CD4-positive, alpha-beta memory T cell (primary cell): ENCODE measurements at places on chromosomes 6 and 20.
A peak's percentile ranks its signal among the peaks of the same experiment; 100 is the strongest.

- H3K27me3 ChIP-seq = peaks cover 19% of the 10 kb centered on the region
- no peak overlapping the region for H3K4me3 ChIP-seq
- H3K36me3 ChIP-seq = no peaks in the 10 kb centered on the region
- peak; percentile 81 for DNase-seq
- H3K4me1 ChIP-seq = peaks cover 17% of the 10 kb centered on the region
Measured at GRCh38 chr6:137033828-137034227, 10.9 kb downstream of the IL20RA start.

GRCh38 chr6:79946272-79947190 is 822 bp downstream of the ELOVL4 start:
- peaks cover 36% of the 10 kb centered on the region for H3K4me1 ChIP-seq
- peak overlapping the region; percentile 35 for H3K27ac ChIP-seq
- H3K36me3 ChIP-seq = no peaks in the 10 kb centered on the region
- H3K4me3 ChIP-seq = peak overlapping the region; percentile 57
- peaks cover 12% of the 10 kb centered on the region for H3K27me3 ChIP-seq
- DNase-seq = peak; percentile 26

- H3K27me3 ChIP-seq = no peaks in the 10 kb centered on the region
- no peaks in the 10 kb centered on the region for H3K4me1 ChIP-seq
- no peak overlapping the region for H3K27ac ChIP-seq
- H3K36me3 ChIP-seq = peaks cover 15% of the 10 kb centered on the region
- no peak for DNase-seq
- no peak overlapping the region for H3K4me3 ChIP-seq
Measured at GRCh38 chr6:31525932-31526591, 2.7 kb upstream of the MCCD1 start.

GRCh38 chr6:125858427-125859320 is 67.9 kb downstream of the NCOA7 start:
- H3K27ac ChIP-seq = no peak overlapping the region
- peaks cover under 1% of the 10 kb centered on the region for H3K4me1 ChIP-seq
- no peaks in the 10 kb centered on the region for H3K27me3 ChIP-seq
- DNase-seq = peak; percentile 19

GRCh38 chr6:113856625-113857555 is at the start of gene MARCKS:
MARCKS (plus strand) TSS chr6:113857345; CDS start chr6:113857746, 401 bp downstream.
- H3K4me1 ChIP-seq = peaks cover 41% of the 10 kb centered on the region
- H3K27me3 ChIP-seq = peaks cover 53% of the 10 kb centered on the region
- peak within 1 kb of the TSS; percentile 2 for H3K4me3 ChIP-seq
- peak; percentile 26 for DNase-seq

GRCh38 chr20:15475483-15475882 is 1097.8 kb downstream of the KIF16B start:
- H3K27me3 ChIP-seq = no peaks in the 10 kb centered on the region
- no peaks in the 10 kb centered on the region for H3K36me3 ChIP-seq
- H3K4me3 ChIP-seq = no peak overlapping the region
- no peak overlapping the region for H3K27ac ChIP-seq

DNA sequence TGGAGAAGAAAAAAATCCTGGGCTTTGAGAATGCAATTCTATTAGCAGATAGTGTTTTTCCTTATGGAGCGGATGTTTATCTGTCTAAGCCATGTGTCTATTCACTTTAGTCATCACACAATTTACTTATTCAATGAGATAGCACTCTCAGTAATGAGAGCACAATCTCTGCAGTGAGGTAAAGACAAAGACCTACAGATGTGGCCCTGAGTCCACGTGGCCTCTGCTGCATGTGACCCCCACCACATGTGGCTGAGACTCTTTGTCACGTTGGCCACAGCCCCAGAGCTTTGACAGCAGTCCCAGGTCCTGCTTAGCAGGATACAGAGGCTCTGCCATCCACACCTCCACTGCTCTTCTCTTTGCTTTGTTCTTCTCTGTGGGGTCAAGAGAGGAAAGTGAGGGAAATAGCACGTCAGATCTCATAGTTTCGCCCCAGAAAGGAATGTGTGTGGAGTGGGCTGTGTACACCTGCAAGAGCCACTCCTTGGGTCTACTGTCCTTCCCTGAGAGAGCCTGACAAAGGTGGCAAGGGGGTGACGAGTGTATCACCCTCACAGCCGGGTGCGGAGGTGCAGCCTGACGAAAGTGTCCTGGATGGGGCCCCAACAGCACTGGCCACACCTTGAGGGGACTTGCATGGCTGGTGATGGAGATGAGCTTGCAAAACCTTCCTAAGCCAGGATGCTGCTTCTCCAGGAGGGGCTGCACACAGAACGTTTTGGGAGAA is 40.7 kb downstream of the ZNF831 start:
- no peak for DNase-seq
- H3K27ac ChIP-seq = no peak overlapping the region
- no peak overlapping the region for H3K4me3 ChIP-seq
- H3K27me3 ChIP-seq = no peaks in the 10 kb centered on the region
- peaks cover 18% of the 10 kb centered on the region for H3K4me1 ChIP-seq
- peaks cover 36% of the 10 kb centered on the region for H3K36me3 ChIP-seq

DNA sequence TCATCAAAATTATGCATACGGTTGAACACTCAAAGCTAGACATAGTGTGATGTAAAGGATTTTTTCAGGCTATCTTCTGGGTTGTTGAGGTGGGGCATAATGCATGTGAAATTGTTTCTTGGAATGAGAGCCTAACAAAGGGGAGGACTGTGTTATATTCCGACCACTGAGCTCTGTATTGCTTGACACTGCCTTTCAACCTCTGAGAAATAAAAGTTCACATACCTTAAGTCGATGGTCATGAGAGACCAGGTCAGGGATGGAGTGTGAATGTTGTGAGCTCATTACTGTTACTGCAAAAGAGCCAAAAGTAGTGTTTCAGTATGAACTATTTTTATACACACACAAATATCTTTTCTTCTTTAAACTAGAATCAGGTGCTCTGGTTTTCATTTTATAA is 5.0 kb downstream of the PFDN4 start:
- H3K36me3 ChIP-seq = peaks cover 5% of the 10 kb centered on the region
- no peak overlapping the region for H3K4me3 ChIP-seq
- H3K27me3 ChIP-seq = no peaks in the 10 kb centered on the region
- no peak overlapping the region for H3K27ac ChIP-seq

DNA sequence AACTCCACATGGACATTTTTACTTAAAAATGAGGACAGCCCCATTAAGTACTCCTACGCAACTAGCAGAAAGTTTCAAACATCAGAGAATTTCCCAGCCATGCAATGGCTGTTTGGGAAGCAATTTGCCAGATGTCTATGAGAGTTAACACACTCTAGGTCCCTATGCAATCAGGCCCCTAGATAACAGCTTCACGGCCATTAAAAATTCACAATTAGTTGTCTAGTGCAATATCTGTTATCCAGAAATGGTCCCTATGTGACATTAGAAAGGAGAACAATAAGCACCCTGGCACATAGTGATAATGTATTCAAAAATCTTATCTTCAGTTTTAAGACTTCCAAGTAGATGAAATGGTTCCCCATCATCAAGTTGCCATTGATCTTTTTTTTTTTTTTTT is 174.3 kb upstream of the NRSN1 start:
- H3K4me3 ChIP-seq = no peak overlapping the region
- no peak for DNase-seq
- no peaks in the 10 kb centered on the region for H3K4me1 ChIP-seq
- no peaks in the 10 kb centered on the region for H3K27me3 ChIP-seq
- no peak overlapping the region for H3K27ac ChIP-seq
- H3K36me3 ChIP-seq = no peaks in the 10 kb centered on the region

GRCh38 chr6:132161283-132161682 is 210.1 kb upstream of the CCN2 start:
- no peaks in the 10 kb centered on the region for H3K4me1 ChIP-seq
- no peak overlapping the region for H3K27ac ChIP-seq
- H3K4me3 ChIP-seq = no peak overlapping the region
- no peaks in the 10 kb centered on the region for H3K27me3 ChIP-seq

GRCh38 chr20:34249291-34249690 is 8.1 kb downstream of the ASIP start:
- H3K27me3 ChIP-seq = no peaks in the 10 kb centered on the region
- H3K4me3 ChIP-seq = no peak overlapping the region
- DNase-seq = no peak
- H3K4me1 ChIP-seq = no peaks in the 10 kb centered on the region
- no peaks in the 10 kb centered on the region for H3K36me3 ChIP-seq
- no peak overlapping the region for H3K27ac ChIP-seq

DNA sequence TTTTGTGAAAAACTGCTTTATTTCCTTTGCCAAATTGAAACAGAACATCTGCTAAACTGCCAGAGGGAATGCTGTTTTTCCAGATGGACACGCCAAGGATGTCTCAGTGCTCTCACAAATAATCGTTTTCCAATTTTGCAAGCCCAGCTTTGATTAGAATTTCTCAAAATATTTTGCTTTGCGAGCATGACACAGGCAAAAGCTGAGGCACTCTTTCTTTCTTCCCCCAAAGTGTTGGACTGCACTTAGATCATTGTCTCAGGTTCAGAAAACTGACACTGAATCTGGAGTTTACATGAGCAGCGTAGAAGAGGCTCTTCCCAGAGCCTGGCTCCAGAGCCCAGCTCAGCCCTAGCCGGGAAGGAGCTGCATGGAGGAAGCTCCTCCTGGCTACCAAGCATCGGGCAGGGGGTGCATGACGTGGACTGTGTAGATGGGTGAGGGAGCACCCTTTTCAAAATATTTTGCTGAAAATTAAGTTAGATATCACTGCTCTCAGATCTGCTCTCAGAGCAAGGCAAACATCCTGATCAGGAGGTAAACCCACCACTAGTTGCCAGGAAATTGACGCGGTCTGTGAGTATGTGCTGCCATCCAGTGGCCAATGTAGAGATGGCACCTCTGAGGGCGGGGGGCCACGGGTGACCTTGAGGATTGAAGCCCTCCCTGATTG is 107.5 kb downstream of the SLC22A3 start:
- no peak overlapping the region for H3K4me3 ChIP-seq
- no peaks in the 10 kb centered on the region for H3K27me3 ChIP-seq
- H3K4me1 ChIP-seq = peaks cover 50% of the 10 kb centered on the region
- DNase-seq = peak; percentile 72
- H3K36me3 ChIP-seq = no peaks in the 10 kb centered on the region

DNA sequence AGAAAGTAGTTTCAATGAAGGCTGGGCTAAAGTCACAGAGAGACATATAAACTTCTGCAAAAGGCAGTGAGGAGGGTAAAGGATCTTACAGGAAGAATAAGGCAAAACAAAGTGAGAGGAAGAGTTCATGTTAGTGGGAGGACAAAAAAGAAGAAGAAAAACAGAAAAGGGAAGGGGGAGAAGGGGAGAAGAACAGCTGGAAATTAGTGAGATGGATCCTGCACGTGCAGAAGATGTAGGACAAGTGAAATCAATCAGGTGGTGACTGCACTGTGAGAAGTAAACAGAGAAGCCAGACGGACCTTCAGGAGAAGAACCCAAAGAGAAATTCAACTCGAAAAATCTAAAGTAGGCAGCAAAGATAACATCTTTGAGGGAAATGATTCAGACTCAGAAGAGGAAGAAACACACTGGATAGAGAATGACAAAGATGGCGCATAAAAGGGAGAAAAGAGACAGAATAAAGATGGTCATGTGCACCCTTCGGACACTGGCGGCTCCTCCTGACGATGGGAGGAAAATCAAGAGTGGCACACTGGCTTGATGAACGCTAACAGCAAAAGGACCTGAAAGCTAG is 105.9 kb downstream of the MYB start:
- DNase-seq = no peak
- no peaks in the 10 kb centered on the region for H3K27me3 ChIP-seq
- no peak overlapping the region for H3K4me3 ChIP-seq
- H3K4me1 ChIP-seq = no peaks in the 10 kb centered on the region
- H3K27ac ChIP-seq = no peak overlapping the region
- H3K36me3 ChIP-seq = no peaks in the 10 kb centered on the region

- no peak overlapping the region for H3K4me3 ChIP-seq
- H3K36me3 ChIP-seq = peaks cover 55% of the 10 kb centered on the region
- no peak for DNase-seq
- no peaks in the 10 kb centered on the region for H3K27me3 ChIP-seq
- H3K4me1 ChIP-seq = no peaks in the 10 kb centered on the region
Measured at GRCh38 chr20:62276439-62276838, 26.4 kb upstream of the ADRM1 start.

DNA sequence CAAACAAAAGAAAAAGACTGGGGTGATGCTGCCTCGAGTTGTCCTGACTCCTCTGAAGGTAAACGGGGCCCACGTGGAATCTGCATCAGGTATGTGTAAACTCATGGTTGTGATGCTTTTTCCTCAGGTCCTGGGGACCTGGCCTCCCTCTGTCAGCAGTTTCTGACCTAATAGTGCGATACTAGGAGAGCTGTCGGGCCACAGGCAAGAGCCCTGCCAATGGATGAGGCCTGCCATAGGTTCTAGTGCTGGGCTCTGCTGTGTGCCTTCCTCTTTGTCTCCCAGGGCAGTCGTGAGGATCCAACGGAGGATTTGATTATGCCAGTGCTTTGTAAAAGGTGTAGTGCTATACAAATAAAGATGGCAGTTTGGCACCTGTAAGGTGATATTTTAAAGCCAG is 71.2 kb downstream of the ASXL1 start:
- no peaks in the 10 kb centered on the region for H3K27me3 ChIP-seq
- H3K4me1 ChIP-seq = no peaks in the 10 kb centered on the region
- no peak overlapping the region for H3K27ac ChIP-seq
- H3K4me3 ChIP-seq = no peak overlapping the region
- DNase-seq = no peak

DNA sequence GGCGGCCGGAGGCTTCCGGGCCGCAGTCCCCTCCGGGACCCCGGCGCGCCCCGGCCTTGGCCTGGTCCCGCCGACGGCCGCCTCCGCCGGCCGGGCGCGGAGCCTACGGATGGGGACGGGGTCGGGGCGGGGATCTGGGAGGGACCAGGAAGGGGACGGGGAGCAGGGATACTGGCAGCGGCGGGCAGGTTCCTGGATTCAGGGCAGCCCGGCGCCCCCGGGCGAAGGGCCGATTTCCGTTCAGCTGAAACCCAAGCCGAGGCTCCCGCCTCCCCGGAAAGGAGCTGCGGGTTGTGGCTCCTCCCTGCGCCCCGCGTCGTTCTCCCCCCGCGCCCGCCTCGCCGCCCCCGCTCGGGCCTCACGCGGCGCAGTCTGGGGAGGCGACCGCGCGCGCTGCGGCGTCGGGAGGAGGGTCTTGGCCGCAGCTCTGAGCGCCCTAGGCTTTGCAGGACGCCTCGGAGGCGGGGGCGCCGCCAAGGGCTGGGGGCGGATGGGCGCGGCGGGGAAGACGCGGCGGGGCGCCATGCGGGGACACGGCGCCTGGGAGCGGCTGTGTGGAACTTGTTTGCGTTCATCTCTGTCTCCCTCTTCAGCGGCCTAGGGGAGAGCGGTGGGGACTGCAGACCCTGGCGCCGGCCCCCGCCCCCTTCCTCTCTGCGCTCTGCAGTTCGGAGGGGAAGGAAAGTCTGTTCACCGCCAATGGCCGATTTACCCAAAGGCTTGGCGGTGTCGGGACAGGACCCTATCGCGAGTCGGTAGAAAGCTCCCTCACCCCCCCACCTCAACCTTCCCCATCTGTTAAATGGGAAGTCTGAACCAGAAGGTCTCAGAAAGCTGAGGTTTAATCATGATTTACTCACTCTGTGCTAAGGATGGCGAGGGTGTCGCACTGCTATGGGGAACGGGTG is 22.7 kb upstream of the TMEM181 start:
- H3K4me3 ChIP-seq = peak overlapping the region; percentile 56
- DNase-seq = no peak
- H3K4me1 ChIP-seq = peaks cover 11% of the 10 kb centered on the region
- H3K36me3 ChIP-seq = no peaks in the 10 kb centered on the region
- H3K27me3 ChIP-seq = no peaks in the 10 kb centered on the region
- H3K27ac ChIP-seq = no peak overlapping the region
